ENCODE measurements at places on chromosomes 5 and 9. TPM values are rescaled to one million over a fixed set of nuclear protein-coding genes. Genes with fewer than 3 reads are reported as not detected.

DNA sequence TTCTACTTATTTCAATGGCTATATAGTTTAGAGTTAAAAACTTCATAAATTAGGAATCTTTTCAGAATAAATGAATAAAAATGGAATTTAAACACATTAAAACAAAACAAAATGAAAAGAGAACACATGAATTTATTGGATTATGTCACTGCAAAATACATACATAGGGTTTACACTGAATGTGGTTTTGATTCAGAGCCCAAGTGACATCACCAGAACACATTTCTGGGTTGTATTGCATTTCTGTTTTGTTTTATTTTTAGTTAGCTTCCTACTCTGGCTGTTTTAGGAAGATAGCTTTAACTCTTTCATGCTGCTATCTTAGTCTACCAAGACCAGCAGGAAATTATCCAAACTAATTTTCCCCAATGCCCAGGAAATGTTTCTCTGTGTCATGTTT is 1935.0 kb downstream of the EFNA5 start:
- H3K4me3 ChIP-seq = no peak overlapping the region
- no peak overlapping the region for H3K27ac ChIP-seq
- no peaks in the 10 kb centered on the region for H3K36me3 ChIP-seq
- no peak for DNase-seq
- no peaks in the 10 kb centered on the region for H3K27me3 ChIP-seq

GRCh38 chr9:99109522-99109921 is 4.6 kb downstream of the TGFBR1 start:
- H3K27ac ChIP-seq = no peak overlapping the region
- no peak overlapping the region for H3K4me3 ChIP-seq
- no peaks in the 10 kb centered on the region for H3K36me3 ChIP-seq

GRCh38 chr9:38145526-38146053 is 76.6 kb upstream of the SHB start:
- no peak overlapping the region for H3K4me3 ChIP-seq
- no peak overlapping the region for H3K27ac ChIP-seq
- no peaks in the 10 kb centered on the region for H3K4me1 ChIP-seq
- peaks cover 4% of the 10 kb centered on the region for H3K27me3 ChIP-seq
- H3K36me3 ChIP-seq = no peaks in the 10 kb centered on the region

GRCh38 chr9:127711226-127711701 is 4.2 kb downstream of the PTRH1 start:
- DNase-seq = no peak
- H3K36me3 ChIP-seq = peaks cover 3% of the 10 kb centered on the region
- H3K4me3 ChIP-seq = no peak overlapping the region
- peaks cover 11% of the 10 kb centered on the region for H3K4me1 ChIP-seq

DNA sequence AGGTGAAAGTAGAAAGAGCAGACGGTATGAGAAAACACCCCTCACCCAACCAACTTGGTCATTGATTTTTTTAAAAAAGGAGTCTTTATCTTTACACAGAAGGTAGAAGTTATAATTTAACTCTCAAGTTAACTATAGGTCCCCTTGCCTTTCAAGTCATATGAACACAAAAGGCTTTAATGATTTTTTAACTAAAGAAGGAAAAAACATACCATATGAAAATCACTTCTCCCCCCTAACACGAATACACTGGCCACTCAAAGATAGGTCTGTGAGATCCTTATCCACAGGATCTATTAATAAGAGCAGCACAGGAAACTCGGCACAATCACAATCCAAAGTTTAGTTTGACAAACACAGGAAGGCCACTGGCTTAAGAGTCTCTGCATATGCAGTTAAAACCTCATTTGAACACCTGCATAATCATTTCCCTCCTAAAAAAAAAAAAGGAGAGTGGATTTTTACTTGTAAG is 138.0 kb downstream of the ENC1 start:
- no peak overlapping the region for H3K27ac ChIP-seq
- H3K36me3 ChIP-seq = no peaks in the 10 kb centered on the region
- no peak overlapping the region for H3K4me3 ChIP-seq

SPINK5 gene
- total RNA-seq = not detected
